ENCODE measurements at places on chromosomes 5 and 9.
A peak's percentile ranks its signal among the peaks of the same experiment; 100 is the strongest.

GRCh38 chr9:116592970-116593369 lies 94.1 kb upstream of the TRIM32 start:
- no peak for DNase-seq

DNA sequence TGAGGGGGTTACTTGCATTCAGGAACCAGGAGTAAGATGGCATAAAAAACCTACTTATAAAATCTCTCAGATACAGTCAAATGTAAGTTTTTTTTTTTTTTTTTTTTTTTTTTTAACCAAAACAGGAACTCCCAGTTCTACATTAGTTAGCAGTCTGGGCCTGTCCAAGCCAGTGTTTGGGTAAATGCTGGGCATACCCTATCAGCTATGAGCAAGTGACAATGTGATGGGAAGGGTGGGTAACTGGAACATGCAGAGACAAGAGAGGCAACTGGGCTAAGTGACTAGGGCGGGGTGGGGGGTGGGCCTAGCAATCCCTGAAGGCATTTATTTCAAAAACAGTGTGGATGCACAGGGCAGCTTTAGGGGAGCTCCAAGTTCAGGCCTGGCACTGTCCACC lies 2.3 kb downstream of the NMRK1 start:
- no peak for DNase-seq

GRCh38 chr5:140986117-140986521 lies 19.8 kb downstream of the PCDHAC2 start:
- no peak for DNase-seq

GRCh38 chr9:136328011-136328621 lies 777 bp downstream of the GPSM1 start:
- peak; percentile 31 for DNase-seq

DNA sequence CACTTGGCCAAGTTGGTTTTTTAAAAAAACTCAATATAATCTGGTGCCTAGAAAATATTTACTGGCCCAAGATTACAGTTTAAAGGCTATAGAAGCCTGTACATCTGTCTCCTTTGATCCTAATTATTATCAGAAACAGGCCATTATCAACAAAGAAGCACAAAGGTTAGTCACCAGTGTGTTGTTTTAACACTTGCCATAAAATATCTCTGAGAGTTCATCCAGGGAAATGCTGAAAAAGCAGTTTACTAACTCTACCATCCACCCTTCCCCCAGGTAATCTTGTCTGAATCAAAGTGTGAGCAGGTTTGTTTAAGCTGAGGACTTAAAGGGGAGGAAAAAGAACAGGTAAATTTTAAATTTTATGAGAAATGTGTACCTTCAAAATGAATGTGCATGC lies 13.3 kb upstream of the TRPM6 start:
- DNase-seq = no peak

- DNase-seq = no peak
Observed at GRCh38 chr9:123201083-123201482, 67.3 kb downstream of the STRBP start.

GRCh38 chr5:166365164-166365563 lies 1926.3 kb upstream of the WWC1 start:
- no peak for DNase-seq

- DNase-seq = no peak
Observed at GRCh38 chr5:80790698-80791097, 135.9 kb upstream of the DHFR start.

GRCh38 chr9:110949081-110949480 lies 89.2 kb downstream of the LPAR1 start:
- DNase-seq = no peak

- DNase-seq = no peak
Observed at GRCh38 chr5:133714161-133714915, 102.0 kb upstream of the FSTL4 start.

GRCh38 chr9:96136992-96137670 lies 164.8 kb downstream of the HSD17B3 start:
- DNase-seq = no peak

DNA sequence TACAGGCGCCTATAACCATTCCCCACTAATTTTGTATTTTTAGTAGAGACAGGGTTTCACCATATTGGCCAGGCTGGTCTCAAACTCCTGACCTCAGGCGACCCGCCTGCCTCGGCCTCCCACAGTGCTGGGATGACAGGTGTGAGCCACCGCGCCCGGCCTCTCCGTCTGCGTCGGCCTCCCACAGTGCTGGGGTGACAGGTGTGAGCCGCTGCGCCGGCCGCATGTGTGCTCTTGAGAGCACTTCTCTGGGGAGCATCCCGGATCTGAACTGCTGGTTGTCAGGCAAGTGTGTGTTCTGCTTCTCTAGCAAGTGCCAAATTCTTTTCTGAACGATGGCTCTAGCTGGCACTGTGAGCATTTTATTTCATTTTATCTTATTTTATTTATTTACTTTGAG lies 3.7 kb upstream of the ENTPD2 start:
- no peak for DNase-seq

GRCh38 chr5:172630482-172630881 lies 10.6 kb upstream of the NEURL1B start:
- no peak for DNase-seq

DNA sequence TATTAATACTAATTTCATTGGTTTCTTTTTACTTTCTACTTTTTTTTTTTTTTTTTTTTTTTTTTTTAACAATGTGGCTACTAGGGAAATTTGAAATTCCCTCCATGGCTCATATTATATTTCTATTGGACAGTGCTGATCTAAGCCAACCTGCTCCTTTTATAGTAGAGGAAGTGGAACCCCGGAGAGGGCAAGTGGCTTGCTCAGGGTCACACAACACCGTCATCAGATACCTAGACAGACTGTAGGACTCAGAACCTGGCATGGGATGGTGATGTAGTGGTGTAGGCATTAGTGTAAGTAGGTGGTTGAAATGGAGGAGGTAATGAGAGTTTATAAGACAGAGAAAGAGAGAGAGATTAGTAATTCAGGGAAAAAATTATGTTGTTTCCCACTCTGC lies 10.8 kb downstream of the ZNF618 start:
- DNase-seq = no peak

DNA sequence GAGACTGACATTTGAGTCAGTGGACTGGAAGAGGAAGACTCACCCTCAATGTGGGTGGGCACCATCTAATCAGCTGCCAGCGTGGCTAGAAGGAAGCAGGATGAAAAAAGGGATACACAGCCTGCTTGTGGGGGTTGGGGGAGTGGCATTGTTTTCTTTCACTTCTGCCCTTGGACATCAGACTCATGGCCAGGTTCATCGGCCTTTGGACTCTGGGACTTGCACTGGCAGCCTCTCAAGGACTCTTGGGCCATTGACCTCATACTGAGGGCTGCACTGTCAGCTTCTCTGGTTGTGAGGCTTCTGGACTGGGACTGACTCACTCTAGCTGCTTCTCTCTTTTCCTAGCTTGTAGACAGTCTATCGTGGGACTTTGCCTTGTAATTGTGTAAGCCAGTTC lies 374.9 kb downstream of the TLE1 start:
- DNase-seq = no peak

- peak; percentile 42 for DNase-seq
Observed at GRCh38 chr5:43037636-43038495, 2.3 kb downstream of the ANXA2R start.

- DNase-seq = no peak
Observed at GRCh38 chr5:42131081-42131480, 206.0 kb downstream of the FBXO4 start.

DNA sequence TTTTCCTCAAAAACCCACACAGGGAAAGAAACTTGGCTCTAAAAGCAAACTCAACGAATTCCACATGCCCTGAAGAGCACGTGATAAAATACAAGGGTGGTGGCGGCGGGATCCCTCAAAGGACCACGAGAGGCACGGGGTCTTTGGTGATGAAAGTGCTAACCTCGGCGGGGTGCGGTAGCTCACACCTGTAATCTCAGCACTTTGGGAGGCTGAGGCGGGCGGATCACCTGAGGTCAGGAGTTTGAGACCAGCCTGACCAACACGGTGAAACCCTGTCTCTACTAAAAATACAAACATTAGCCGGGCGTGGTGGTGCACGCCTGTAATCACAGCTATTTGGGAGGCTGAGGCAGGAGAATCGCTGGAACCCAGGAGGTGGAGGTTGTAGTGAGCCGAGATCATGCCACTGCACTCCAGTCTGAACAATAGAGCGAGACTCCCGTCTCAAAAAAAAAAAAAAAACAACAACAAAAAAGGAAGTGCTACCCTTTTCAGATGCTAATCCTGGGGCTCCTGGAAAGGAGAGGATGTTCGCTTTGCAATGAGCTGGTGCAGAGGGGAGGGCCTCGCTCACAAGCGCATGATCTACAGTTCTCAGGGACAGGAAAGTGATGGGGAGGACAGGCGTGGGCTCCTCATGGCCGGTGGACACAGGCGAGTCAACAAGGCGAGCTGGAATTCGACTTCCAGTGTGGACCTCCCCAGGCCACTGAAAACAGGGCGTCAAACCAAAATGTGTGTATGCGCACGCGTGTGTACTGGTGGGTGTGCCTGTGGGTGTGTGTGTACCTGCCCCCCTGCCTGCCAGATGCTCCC lies 54.1 kb downstream of the USP20 start:
- peak; percentile 48 for DNase-seq

DNA sequence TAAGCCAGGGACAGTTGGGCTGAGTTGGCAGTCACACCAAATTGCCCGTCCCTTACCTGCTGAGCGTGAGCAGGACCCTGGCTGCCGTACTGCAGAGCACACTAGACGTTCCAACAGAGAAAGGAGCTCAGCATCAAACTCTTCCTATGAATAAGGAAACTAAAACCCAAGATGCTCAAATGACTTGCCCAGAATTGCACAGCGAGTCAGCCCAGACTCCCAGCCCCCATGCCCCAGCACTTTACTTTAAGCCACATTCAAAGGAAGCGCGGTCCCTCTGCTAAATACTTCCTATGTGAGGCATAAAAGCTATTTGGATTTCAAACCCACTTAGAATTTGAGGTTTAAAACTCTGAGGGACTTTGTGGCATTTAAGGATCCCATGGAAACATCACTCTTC lies 23.9 kb downstream of the PAX5 start:
- DNase-seq = no peak

- no peak for DNase-seq
Observed at GRCh38 chr5:167254132-167254531, 1037.3 kb upstream of the WWC1 start.

DNA sequence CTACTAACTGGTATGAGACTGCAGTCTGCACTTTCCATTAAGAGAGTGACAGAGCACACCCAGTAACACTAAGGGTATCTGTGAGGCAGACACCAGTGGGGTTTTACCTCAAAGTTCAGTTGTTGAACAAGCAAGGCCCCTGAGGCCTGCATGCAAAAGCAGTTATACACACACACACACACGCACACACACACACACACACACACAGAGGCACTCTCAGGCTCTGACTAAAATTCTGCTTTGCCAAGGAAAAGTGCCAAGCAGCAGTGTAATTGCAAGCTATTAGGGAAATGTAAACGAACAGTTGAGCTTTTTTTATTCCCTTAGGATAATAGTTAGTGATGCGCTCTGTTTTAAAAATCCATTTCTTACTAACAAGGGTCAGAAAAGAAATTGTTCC lies 377.1 kb downstream of the SPOCK1 start:
- no peak for DNase-seq

GRCh38 chr9:116193636-116194035 lies 40.0 kb downstream of the PAPPA start:
- no peak for DNase-seq

GRCh38 chr5:69231851-69232250 lies 2.8 kb upstream of the CDK7 start:
- no peak for DNase-seq

DNA sequence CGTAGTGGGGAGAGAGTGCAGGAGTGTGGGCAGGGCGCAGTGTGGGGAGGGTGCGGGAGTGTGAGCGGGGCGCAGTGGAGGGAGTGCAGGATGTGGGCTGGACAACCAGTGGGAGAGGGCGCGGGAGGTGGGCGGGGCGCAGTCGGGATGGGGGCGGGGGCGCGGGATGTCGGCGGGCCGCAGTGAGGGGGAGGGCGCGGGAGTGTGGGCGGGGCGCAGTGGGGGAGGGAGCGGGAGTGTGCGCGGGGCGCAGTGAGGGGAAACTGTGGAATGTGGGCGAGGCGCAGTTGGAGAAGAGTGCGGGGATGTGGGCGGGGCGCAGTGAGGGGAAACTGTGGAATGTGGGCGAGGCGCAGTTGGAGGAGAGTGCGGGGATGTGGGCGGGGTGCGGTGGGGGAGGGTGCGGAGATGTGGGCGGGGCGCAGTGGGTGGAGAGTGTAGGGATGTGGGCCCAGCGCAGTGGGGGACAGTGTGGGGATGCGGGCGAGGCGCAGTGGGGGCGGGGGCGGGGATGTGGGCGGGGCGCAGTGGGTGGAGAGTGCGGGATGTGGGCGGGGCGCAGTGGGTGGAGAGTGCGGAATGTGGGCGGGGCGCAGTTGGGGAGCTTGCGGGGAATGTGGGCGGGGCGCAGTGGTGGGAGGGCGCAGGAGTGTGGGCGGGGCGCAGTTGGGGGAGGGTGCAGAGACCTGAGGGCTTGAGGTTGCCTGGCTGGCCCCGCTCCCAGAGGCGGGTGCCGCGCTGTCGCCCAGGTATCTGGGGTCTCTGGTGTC lies at the start of gene NXNL2:
TSS of gene NXNL2 (plus strand) at position 723 of the 770 bp plus-strand sequence. CDS start 257 bp downstream, outside the sequence.
- peak; percentile 53 for DNase-seq

DNA sequence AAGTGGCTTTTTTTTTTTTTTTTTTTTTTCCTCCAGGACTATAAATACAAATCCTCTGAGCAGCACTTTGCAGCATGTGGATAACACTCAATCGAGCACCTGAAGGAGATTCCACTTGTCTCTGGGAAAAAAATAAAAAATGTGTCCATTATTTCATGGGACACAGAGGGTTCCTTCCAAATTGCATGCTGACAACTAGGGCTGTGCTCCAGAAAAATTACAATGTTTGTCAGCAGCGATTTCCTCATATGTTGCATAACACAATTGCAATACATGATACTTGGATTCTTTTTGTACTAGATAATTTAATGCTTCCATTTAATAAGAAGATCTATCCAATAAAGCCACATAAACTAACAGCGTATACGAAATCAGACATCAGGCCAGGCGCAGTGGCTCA lies 84.4 kb downstream of the CDH18 start:
- DNase-seq = no peak

- DNase-seq = no peak
Observed at GRCh38 chr9:8652255-8652654, 852.7 kb upstream of the DMAC1 start.

DNA sequence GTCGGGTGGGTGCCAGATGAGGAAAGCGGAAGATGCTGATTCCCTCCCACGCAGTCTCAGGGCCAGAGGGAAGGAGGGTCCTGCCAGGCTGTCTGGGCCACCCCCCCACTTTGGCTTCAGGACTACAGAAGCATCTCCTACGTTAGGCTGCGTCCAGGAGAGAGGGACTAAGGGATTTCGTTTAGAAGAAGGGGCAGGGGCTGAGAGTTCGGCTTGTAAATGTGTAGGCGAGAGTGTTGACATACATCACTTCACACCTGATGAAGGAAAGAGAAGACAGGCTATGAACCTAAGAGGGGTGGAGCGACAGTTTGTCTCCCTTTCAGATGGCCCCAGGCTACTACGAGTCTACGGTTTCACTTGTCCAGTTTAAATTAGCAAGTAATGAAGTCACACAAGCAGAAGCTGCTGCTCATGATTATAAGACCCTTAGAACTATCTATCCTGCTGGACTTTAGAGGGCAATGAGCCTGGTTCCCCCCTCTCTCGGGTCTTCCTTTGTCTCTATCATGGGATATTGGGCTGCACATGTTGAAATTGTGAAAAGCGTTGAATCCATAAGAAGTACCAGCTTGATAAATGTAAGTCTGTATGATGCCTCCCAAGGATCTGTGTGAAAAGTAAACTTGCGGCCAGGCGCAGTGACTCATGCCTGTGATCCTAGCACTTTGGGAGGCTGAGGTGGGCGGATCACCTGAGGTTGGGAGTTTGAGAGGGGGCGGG lies 193.0 kb downstream of the AOPEP start:
- DNase-seq = no peak
